ENCODE measurements at places on chromosomes 4 and X.
A peak's percentile ranks its signal among the peaks of the same experiment; 100 is the strongest.

DNA sequence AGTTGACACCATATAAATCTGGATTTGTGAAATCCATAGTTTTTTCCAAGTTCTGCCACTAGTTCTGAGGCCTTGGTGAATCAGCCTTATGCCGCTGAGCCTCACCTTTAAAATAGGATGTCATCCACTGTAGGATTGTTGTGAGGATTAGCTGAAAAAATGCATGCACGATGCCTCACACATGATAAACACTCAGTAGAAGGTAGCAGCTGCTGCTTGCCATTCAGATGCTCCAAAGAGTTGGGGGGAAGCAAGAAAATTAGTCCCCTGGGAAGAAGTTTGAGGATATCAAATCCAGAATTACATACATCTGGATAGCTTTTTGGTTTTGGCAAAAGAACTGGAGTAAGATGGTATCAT, 7.4 kb downstream of the MMAA start:
- no peak for DNase-seq

- no peak for DNase-seq
These were observed 56.5 kb downstream of the NCAPG start for GRCh38 chr4:17867276-17867675.

- no peak for DNase-seq
These were observed 40.1 kb upstream of the GPR78 start for GRCh38 chr4:8540072-8540471.

DNA sequence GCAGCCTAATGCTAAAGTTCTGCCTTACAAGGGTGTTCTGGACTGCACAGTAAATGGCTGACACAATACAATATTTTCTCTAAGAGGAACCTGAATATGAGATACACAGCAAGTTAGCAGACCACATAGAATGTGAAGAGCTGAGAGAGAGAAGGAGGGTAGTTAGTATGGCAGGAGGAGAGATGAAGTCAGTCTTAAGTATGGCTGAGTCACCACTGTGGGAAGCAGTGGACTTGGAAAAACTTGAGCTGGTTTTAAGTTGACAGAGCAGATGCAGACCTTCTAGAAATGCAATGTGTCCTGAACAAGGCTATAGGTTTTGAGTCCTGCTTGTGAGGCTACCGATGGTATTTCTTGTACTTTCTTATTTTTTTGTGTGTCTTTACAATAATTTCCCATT, 172.5 kb downstream of the SH2D1A start:
- no peak for DNase-seq

GRCh38 chr4:7004331-7004730, 38.8 kb upstream of the TADA2B start:
- DNase-seq: no peak

DNA sequence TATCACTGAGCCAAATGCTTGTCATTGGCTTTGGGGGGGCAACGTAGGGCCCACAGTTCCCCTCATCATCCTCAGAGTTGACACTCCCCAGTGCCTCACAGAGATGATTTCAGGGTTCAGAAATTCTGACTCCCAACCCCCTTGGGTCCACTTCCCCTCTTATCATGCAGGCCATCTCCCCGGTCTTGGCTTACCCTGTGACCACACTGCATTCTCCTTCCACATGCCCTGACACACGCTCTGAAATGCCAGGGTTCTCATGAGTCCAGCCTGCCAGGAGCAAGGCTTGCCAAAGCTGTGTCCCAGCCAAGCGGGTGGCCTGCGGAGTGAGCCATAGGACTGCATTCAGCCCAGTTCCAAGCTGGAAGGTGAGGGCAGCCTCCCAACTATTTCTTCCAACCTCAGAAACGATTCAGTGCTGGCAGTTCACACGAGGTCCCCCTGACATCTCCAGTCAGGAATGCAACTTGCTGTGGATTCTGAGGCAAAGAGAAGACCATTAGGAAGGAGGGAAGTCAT, 101.2 kb downstream of the SMIM20 start:
- DNase-seq: peak; percentile 20

GRCh38 chrX:22445880-22446279, 173.2 kb downstream of the CBLL2 start:
- DNase-seq: no peak

DNA sequence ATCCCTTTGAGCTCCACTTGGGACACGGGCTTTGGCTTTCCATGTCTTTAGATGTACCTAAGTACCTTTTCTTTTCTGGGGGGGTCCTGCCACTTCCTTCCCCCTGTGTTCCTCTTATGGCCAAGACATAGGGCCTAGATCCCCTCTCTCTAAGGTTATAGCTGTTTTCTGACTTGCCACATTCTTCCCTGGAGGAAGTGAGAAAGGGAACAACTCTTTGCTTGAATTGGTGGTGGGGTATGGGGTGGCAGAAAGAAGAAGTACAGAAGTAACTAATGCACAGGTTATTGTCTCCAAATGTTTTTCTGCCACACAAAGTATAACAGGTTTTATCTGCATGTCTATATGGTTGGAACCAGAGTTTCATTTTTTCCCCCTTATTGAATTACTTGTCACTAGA, 29.7 kb upstream of the DIPK2B start:
- DNase-seq: no peak

GRCh38 chr4:11497212-11497806, 68.6 kb upstream of the HS3ST1 start:
- DNase-seq: no peak

- no peak for DNase-seq
These were observed 42.6 kb downstream of the GABRG1 start for GRCh38 chr4:46081248-46081647.
